ENCODE measurements at places on chromosomes 6 and 20.

DNA sequence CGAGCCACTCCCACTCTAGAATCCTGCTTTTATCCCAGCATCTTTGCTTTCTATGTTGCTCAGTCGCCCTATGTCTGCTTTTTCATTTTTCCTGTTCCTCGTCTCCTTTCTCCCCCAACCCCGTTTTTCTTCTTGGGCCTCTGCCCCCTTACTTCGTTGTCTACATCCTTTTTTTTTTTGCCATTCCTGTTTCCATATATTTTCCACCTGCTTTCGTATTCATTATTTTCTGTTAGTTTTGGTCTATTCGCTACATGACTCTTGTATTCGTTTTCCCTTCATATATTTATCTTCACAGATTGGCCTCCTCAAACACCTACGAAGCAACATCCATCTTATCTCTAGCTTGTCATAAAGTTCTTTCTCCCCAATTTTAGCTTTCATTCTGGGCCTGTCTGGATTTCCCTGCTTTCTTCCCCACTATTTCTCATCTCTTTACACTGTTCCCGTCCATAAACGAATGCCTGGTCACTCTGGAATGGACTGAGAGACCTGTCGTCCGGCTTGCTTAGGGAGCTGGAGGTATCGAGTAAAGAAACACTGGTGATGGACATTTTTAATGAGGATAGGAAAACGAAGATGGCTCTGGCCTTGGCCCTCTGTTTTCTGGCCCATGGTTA, 915 bp downstream of the PRRC2A start:
- no peak for DNase-seq

DNA sequence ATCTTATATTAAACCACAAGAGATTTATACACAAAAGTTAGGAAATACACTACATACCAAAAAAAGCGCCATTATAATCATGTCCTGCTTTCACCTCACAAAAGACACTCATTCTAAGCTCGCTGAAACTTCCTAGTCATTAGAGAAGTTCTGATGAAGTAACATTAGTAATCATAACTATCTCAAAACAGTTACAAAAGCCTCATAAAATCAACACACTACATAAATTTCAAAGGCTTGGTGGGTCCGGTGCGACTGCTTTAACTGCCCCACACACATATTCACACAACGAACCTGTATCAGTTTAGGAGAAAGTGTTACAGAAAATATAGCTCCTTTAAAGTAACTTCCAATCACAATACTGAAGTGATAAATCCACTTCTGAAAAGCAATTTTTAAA, 1.9 kb downstream of the PHIP start:
- DNase-seq = no peak

GRCh38 chr20:49969946-49970345, 12.8 kb upstream of the SNAI1 start:
- no peak for DNase-seq

DNA sequence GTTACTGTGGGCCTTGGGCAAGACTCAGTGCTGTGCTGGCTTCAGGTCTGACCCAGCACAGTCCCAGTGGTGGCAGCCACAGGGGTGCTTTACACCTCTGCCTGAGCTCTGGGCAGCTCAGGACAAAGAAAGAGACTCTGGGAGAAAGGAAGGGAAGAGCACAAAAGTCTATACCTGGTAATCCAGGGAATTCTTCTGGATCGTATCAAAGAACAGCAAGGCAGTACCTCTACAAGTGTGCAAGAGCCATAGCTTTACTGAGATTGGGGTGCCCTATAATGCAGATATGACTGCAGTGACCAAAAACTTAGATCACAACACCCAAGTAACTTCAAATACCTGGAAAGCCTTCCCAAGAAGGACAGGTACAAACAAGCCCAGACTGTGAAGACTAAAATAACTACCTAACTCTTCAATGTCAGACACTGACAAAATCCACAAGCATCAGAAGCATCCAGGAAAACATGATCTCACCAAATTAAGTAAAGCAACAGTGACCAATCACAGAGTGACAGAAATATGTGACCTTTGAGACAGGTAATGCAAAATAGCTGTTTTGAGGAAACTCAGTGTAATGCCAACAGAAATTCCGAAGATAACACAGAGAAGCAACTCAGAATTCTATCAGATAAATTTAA, 47.9 kb upstream of the LIN28B start:
- DNase-seq = no peak

DNA sequence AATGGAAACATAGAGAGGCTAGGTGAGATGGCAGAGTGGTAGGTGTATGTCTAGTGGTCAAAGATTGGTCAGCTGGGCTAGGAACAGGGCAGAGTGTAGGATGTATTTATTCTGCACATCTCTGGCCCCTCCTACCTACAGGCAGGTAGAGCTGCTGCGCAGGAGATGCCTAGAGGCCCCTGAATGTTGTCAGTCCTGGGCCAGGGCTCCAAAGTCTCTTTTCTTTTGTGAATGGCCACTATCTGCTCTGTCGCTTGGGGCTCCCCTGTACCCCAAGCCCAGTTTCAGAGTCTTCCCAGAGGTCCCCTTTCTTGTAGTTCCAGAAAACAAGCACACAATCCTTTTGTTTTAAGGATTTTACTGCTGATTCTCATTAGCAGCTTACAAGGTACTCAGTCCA, 5.0 kb downstream of the TSPO2 start:
- DNase-seq = no peak

DNA sequence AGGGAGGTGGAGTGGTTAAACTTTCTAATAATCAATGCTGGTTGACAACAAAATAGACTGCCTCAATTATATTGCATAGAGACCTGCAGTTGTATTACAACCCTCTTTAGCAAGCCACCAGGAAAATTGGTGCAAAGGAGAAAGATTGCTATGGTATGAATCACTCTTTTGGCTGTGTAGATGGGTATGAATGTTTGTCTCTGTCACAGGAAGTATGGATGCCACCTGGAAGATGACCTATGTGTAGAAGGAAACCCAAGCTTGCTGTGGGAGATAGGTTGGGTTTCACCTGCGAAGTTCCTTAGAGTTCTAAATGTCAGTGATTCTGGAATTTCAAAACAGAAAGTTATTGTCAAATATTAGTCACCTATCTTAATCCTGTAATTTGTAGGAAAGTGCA, 134.6 kb downstream of the SOBP start:
- no peak for DNase-seq

Data from right renal pelvis (tissue), 4 donors.